ENCODE measurements at places on chromosomes 1 and 21.

DNA sequence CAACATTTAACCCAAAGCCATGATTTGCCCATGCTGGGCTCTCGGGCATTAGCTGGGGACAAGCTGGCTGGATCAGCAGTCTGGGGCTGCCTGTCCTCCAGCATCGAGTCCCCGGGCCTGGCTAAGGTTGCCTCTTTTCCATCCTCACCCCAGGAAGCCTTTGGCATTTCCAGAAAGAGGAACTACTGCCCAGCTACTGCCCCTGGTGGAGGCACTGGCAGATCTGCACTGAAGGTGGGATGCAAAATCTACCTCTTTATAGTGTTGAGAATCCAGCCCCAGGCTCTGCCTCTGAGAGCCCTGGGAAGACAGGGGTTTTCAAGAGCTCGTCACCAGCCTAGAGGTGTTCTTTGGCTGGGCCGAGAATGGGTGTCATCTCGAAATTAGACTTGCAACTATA lies 635.9 kb downstream of the MATN1 start:
- DNase-seq, result no peak

GRCh38 chr1:37272626-37273025 lies 201.8 kb upstream of the ZC3H12A start:
- no peak for DNase-seq

DNA sequence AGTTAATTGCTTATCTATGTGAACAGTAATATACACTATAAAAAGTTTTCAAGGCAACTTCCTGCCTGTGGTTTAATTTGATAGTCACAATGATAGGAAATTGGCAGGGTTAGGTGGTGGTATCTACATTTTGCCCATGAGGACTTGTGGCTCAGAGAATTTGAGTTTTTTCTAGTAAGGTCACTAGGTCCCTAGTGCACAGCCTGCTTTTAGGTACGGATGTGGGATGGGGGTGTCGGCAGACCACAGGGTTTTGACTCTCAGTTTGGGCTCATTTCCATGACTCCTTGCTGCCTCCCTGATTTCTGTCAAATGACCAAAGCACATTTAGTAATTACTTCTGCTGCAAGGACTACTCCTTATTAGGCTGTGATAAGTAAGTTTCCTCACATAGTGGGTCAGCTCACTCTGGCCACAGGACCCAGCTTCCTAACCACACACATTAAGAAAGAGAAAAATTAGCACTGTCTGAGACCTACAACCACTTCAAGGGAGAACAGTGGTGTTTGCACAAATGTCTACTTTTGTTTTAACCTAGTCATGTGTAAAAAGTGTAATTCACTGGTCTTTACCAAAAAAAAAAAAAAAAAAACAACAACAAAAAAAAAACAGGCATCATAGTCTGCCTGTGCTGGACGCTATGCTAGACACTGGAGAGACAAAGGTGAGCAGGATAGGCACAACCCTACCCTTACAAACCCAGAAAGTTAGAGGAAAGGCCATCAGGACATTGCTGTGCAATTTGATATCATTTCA lies 43.7 kb downstream of the MRPL39 start:
- DNase-seq, result peak; percentile 65

DNA sequence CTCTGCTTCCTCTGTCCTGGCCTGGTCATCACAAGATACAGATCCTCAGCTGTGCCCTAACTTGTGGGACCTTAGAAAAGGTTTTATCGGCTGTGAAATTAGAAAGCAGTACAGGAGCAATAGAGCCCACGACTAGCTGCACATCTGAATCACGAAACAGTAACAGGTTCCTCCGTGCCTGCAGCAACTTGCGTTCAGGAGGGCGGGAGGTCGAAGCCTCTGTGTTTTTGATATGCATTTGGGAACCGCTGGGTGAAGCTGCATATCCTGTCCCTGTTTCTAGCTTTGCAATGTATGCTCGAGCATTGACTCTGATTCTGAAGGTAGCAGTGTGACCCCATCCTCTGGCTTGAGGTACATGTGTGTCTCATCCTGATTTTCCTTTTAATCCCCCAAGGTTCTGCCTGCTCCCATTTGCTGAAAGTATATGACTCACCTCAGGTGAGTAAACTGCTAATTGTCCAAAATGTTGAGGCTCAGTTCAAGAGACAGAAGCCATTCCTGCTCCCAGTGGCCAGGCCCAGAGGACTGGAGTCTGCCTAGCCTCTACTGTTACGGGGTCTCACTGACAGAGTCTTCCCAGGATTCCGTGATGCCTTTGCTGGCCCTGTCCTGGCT lies 44.3 kb downstream of the SCCPDH start:
- DNase-seq, result no peak

DNA sequence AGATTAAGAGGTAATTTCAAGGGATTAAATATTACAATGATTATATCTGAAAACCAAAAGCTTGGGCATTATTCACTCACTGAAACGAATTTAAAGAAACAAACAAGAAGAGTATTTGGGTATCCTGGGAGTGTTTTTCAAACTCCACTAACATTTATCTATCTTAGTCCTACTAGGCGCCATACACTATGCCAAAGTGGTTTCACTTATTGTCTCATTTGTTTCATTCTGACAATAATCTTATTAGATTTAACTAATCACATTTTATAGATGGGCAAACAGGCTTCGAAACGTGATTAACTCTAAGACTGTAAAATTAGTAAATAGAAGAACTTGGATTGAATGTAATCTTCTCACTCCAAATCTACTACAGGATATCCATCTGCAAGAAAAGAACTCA lies 25.4 kb downstream of the ASH1L start:
- DNase-seq, result no peak

- DNase-seq, result no peak
Measured at GRCh38 chr1:186188004-186188539, 187.0 kb downstream of the TPR start.

DNA sequence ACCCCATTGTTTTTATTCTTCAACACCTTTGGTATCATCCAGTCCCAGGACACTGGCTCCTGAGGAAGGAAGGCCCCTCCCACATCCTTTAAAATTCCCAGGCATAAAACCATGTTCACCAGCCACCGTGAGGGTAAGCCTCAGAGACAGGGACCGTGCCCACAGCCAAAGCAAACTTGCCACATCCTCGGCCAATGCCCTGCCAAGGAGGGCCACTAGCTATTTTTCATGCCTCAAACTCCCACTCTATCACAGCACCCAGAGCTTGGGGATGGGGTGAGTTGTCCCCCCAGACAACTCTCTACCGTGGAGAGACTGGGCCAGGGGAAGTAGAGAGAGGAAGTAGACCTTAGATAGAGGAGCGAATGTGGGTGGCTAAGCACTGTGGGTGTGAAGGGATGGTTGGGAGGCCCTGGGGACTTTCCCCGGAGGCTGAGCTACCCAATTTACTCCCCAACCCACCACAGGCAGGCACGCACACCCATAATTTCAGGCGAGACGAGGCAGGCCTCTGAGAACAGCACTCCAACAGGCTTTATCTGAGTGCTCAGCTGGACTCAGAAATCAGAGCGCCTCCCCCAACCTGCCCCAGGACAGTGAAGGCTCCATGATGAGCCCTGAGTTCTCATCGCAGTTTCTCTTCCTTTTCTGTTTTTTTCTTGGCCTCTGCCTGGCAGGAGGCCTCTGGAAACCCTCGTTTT lies 15.9 kb upstream of the BTG2 start:
- DNase-seq, result peak; percentile 99

DNA sequence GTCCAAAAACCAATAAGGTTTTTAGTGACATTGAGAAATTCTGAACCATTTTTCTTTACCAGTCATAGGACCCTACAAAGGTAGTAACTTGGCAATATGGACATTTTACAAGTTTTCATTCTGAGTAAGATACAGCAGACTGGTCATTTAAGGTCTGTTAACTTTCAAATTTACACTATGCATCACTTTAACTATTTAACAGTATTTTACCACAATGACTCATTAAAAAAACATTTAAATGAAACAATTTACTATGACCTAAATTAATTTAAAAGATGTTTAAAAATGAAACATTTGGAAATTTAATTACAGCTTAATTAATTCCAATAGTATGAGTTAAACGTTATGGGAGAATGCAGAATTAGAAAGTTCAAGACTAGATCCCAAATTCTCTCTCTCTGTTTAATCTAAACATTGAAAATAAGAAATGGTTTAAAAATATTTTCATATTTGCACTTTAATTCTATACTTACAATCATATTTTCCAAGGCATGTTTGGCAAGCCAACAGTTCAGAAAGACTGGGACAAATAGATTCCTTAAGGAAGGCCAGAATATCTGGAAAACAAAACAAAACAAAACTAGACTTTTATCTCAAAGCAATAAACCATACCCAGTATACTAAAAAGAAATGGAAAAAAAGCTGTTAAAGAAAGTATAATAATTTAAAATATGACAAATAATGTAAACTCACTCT lies 140.9 kb downstream of the KCNT2 start:
- no peak for DNase-seq
